DMS153 (cell line): ENCODE measurements at places on chromosomes 7 and 10.

DNA sequence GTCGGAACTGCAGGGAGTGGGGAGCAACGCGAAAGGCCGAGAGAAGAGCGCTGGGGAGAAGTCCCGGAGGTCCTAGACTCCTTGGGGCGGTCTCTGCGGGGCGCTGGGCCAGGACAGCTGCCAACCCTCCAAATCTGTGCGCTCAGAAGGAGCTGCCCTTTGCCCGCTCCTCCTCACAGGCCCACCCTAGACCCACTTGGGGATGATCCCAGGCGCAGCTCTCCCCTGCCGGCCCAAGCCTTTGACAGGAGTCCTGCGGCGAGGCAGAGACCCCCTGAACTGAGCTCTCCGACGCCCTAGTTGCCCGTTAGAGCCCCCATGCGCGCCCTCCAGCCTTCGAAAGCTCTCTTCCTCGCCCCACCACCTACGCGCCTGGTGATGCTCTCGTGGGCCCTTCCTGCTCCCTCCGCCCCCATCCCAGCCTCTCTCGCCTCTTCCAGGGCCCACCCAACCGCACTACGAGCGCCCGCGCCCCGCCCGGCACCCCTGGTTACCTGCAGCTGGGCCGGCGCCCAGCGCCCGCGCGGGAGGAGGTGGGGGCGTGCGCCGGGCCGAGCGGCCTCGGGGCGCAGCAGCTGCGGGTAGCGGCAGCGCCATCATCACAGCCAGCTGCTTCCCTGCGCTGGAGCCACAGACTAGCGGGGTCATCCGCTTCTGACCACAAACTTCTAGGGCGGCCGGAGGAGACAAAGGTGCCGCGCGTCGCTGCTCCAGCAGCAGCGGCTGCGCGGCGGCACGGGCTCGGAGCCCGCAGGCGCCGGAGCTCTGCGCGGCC, 353.4 kb downstream of the DNAJB6 start:
- no peak for DNase-seq

DNA sequence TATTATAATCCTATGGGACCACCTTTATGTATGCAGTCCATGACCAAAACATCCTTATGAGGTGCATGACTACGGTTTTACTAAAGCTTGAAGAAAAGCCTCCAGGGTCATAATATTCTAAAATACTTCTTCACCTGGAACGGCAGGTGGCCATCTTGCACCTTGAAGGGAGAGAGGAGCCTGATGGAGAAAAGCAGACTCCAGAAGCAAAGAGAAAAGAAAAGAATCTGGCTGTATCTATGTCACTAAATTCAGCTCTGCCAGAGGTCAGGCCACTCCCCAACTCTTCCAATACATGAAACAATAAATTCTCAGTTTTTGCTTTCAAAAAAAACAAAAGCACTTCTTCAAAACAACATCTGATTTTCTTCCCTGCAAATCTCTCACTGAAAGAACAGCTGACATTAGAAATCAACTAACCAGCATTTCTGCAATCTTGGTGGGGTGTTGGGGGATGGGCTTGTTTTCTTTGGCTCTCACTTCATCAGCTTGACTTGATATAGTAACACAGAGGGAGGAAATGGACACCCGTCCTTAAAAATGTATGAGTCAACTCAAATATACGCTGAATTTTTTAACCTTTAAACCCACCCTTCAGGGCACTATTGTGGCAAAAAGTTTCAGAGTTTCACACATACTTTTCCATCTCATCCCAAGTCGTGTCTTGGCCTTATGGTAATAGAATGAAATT, 21.7 kb downstream of the HIBADH start:
- no peak for DNase-seq

GRCh38 chr7:4486907-4487306, 195.2 kb upstream of the FOXK1 start:
- no peak for DNase-seq

GRCh38 chr7:4866528-4867496, 5.0 kb upstream of the PAPOLB start:
- no peak for DNase-seq

DNA sequence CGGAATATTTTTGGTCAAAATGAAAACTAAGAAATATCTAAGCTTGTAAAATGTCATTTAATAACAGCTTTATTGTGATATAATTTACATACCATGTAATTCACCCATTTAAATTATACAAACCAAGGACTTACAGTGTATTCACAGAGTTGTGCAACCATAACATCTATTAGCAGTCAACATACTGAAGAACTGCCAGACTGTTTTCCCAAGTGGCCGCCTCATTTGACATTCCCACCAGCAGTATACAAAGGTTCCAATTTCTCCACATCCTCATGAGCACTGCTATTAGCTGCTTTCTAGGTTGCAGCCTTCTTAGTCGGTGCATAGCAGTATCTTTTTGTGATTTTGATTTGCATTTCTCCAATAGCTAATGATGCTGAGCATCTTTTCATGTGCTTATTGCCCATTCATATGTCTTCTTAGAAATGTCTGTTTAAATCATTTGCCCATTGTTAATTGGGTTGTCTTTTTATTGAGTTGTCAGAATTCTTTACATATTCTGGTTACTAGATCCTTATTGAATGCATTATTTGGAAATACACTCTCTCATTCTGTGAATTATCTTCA, 153.0 kb upstream of the FGFR2 start:
- DNase-seq = no peak

- DNase-seq = no peak
Measured at GRCh38 chr7:88217675-88218428, 2.0 kb downstream of the SRI start.

DNA sequence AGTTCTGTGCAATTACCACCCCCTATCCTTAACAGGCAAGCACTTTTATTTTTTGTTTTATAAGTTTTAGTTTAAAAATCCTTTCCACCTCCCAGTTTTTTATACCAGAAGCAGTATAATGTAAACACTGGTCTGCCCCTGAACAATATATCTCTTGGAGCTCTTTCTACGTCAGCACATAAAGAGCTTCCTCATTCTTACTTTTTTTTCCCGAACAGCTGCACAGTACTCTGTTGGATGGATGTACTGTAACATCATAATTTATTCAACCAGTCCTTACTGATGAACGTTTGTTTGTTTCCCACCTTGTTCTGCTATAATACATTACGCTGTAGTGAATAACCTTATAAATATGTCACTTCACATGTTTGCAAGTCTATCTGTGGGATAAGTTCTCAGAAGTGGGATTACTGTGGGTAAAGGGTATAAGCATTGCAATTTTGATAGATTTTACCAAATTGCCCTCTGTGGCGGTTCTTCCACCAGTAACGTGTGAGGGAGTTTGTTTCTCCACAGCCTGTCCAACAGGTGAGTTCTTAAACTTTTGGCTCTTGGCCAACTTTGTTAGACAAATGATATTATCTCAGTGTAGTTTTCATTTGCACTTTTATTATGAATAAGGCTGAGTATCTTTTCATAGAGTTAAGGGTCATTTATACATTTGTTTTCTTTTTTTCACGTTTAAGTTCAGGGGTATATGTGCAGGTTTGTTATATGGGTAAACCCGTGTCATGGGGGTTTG, 32.8 kb downstream of the ADRA2A start:
- DNase-seq = peak; percentile 31

- no peak for DNase-seq
Measured at GRCh38 chr7:74337926-74338325, 48.7 kb downstream of the CLIP2 start.

DNA sequence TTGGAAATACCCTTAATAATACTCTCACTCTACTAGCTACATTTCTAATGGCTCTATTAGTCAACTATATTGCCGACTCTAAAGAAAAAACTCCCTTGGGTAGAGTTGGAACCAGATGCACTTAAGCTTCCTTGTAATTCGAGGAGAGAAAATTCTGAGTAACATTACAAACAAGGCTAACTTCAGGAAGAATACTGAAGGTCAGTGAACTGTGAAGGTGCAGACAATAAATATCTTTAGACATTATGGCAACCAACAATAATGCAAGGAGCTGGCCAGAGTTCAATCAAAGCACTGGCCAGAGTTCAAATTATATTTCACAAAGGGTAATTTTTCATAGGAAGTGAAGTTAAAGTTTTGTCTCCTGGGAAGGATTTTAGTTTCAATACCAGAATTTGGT, 40.7 kb upstream of the MRLN start:
- DNase-seq = no peak

DNA sequence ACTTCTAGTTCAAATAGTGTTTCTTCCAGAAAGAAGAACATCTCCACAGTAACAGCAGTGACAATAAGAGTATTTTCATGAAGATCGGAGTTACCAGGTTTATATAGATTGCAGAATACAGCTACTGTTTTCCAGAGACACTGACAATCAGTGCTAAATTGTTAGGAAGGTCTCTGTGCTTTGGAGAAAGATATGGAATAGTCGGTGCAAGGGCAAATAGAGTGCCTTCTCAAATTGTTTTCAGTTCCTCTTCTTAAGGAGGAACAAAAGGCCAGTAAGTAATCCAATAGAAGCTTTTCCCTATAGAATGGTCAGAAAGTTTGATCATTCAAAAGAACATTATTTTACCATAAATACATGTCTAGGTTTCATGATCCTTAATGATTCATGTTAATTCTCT, 2.6 kb upstream of the KIAA1217 start:
- DNase-seq = no peak

- DNase-seq = no peak
Measured at GRCh38 chr7:107035446-107035845, 9.1 kb upstream of the PRKAR2B start.

GRCh38 chr7:47580175-47580706, 1.7 kb downstream of the TNS3 start:
- no peak for DNase-seq

DNA sequence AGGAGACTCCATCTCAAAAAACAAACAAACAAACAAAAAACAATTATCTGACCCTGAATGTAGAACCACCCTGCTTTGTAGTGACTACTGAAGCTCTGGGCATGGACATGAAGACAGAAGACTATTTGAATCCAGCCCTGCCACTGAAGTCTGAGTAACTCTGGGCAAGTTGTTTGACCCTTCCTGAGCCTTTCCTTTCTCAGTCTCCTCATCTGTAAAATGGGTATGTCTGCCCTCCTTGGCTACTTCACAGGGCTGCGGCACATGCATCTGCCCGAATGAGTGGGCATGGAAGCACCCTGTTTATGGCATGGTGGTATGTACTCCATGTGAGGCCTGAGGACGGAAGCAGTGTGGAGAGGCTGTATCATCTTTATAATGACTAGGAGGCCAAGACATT, 22.2 kb upstream of the MALSU1 start:
- DNase-seq = no peak

DNA sequence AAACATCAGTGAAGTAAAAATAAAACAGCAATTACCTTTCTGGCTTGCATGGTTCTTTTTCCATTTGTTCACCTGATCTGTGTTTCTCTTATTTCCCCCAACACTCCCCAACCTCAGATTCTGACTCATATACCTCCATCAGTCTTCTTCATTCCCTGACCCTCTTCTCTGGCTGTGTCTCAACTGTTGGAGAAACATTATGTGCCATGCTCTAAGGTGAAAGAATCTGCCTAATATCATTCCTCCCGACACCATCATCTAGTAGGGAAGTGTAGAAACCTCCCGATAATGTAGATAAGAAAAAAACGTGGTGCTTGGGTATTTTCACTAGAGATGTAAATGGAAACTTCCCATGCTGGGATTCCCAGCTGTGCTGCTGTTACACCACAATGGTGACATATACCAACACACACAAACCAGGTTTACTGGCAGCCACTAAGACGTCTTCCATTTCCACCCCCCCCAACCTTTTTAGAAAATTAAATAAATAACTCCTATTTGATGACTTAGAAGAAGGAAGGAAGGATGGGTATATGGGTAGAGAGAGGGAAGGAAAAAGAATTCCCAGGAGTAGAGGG, 63.4 kb downstream of the OSBPL3 start:
- no peak for DNase-seq

GRCh38 chr7:47478926-47479711, 102.8 kb downstream of the TNS3 start:
- no peak for DNase-seq

- DNase-seq = no peak
Measured at GRCh38 chr7:75735581-75736350, 3.0 kb downstream of the HIP1 start.

- no peak for DNase-seq
Measured at GRCh38 chr7:28228396-28228795, 47.8 kb upstream of the JAZF1 start.

- no peak for DNase-seq
Measured at GRCh38 chr10:5514226-5514850, 10.4 kb upstream of the CALML3 start.

- no peak for DNase-seq
Measured at GRCh38 chr10:99236627-99237309, 1.1 kb upstream of the HPSE2 start.

GRCh38 chr7:16345979-16346958, 75.1 kb downstream of the CRPPA start:
- DNase-seq = no peak

GRCh38 chr7:27073076-27073475, 22.7 kb downstream of the HOXA1 start:
- DNase-seq = peak; percentile 71

DNA sequence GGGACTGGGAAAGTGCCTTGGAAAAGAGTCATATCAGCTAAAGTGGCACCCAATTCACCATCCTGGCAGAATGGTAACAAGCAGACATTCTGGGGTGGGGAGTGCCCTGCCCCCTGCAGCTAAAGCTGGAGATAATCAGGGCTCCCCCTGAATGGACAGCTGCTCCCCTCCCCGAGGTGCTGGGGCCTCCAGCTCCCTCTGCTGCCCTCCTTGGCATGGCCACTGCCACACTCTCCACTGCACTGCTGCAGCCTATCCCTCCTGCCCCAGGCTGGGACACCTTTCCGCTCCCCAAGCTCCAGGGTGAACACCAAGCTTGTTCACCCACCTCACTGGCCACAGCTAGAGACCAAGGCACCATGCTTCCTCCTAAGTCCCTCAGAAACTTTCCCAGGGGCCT, 9.8 kb upstream of the PARD3 start:
- no peak for DNase-seq

GRCh38 chr10:79984851-79985250, 35.9 kb upstream of the SFTPD start:
- no peak for DNase-seq

DNA sequence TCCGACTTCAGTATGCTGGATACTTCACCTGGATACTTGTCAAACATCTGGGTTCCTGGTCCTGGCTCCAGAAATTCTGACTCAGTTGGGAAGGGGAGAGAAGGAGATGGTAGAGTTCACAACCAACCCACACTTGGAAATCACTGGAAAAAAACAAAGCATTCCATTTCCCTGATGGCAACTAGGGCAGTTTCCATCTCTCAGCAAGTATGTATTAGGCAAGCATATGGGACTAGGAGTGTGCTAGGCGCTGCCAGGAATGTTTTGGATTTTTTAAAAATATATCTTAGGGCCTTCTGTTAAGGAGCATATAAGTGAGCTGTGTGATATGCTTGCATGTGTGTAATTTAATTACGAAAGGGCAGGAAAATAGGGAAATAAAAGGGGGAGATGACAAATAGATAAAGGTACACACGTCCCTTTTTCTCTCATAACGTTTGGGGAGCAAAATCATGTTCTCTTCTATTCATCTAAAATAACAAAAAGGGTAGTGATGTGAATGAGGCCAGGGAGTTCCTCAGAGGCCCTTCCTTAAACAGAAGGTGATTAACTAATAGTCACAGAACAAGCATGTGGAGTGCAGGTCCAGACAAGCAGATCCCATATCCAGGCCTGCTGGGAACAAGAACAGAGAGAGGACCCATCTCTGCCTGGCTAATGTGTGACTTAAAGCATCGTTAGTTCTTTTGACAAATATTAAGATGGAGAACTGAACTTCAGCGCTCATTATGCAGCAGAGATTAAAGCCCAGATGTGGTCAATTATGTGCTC, 64.5 kb upstream of the NFE2L3 start:
- DNase-seq = no peak

- no peak for DNase-seq
Measured at GRCh38 chr10:53719658-53720057, 947.1 kb upstream of the MBL2 start.
